ENCODE measurements at places on chromosomes 4 and X.

DNA sequence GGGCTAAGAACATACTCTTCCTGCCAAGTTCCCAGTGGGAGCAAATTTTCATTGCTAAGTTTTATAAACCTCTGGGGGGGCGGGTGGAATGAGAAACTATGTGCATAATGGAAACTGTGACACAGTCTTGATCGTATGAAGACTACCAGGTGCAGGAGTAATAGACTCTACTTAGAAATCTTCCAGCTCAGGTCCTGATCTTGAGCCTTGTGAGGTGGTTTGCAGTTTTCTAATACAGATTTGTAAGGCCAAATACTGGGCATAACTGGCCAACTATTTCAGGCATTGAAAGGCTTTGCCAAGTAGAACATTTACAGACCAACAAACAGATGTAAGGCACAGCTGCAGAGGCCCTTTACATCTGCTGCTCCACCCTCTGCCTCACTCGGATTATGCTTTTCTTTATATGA, 89.7 kb upstream of the CBR4 start:
- no peak for DNase-seq

- DNase-seq, result no peak
Measured at GRCh38 chr4:1216869-1217294, 32.0 kb downstream of the CTBP1 start.

GRCh38 chr4:117478702-117479101, 393.3 kb upstream of the TRAM1L1 start:
- no peak for DNase-seq

DNA sequence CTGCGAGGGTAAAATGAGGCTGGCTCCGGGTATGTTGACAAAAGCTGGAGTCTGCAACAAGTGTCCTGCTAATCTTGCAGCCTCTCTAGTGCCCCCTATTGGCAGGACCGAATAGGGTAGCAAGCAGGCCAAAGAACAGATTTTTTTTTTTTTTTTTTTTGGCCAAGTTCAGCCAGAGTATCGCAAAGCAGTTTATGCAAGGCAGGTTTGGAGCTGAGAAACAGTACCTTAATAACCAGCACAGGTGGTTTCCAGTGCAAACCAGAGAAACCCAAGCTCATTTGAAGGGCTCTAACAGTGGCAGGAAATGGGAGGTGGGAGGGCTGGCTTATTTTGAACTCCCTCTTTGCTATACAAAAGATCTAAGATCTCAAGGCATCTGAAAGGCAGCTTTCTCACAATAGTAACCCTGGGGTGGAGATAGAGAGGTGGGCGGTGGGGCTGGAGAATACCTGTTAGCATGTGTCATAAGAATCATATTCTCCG, 38.2 kb upstream of the OCIAD2 start:
- DNase-seq, result no peak

DNA sequence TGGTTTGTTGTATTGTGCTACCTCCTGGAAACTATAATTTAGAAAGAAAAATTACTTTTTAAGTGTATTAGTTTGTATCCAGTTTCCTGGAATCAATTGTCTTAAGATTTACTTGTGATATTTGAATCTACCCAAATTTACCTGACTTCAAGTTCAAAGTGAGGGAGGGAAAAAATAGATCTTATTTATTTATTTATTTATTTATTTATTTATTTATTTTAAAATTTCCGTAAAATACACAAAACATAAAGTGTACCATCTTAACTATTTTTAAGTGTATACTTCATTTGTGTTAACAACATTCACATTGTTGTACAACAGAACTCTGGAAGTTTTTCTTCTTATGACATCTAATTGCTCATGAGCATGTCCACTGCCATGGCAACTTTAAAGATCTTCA, 356.0 kb downstream of the DACH2 start:
- DNase-seq, result no peak

DNA sequence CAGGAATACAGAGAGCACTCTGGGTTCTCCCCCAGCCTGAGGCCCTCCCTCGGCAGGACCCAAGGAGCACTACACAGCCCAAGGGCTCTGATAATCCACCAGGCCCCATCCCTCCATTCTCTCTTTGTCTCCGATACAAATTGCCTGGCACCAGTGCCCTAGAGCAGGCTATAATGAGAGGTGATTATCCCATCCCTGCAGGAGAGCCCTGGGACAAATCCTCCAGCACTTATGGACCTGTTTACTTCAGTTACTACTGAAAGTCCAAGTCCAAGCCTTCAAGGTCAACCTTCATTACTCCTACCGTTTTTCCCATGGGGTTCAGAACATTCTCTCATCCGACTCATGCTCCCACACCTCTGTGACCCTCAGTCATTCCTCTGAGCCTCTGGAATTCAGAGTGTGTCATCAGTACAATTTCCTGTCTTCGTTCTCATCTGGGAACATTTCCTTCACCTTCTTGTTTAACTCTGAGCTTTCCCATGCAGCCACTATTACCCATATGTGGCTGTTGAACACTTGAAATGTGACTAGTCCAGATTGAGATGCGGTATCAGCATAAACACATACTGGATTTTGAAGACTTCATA, 299.0 kb downstream of the RAPGEF2 start:
- DNase-seq, result no peak

- no peak for DNase-seq
Measured at GRCh38 chrX:140508958-140509357, 4.1 kb upstream of the SOX3 start.

DNA sequence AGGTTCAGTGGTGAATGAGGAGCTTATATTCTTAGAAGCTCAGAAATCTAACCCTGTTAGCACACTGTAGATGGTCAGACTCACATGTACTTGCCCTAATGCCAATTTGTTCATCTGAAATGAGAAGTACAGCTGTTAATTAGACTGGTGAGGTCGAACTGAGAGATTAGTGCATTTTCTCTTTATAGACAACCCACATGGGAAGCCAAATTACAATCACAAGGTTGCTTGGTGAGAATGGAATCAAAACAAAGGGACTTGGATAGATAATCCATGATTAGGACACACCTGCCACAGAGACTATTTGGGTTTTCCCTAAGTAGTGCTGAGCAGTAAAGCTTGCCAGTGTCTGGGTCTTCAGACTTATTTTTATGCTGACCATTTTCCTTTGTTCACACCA, 88.3 kb downstream of the POLA1 start:
- no peak for DNase-seq

DNA sequence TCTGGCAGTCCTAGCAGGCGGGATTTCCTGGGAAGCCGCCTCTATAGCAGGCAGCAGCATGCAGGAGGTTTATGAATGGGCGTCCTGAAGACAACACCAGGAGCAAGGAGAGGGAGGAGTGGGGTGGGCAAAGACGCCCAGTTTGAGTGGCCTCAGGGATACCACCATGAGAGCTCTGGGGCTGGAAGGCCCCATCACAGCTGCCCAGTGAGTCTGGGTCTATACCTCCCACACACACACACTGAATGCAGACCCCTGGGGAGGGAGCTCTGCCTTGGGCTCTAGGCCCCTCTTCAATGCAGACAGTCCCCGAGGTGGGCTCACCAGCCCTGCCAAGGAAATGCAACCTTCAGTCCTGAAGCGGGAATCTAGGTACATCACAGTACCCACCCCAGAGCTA, 98.6 kb downstream of the AFAP1 start:
- no peak for DNase-seq

DNA sequence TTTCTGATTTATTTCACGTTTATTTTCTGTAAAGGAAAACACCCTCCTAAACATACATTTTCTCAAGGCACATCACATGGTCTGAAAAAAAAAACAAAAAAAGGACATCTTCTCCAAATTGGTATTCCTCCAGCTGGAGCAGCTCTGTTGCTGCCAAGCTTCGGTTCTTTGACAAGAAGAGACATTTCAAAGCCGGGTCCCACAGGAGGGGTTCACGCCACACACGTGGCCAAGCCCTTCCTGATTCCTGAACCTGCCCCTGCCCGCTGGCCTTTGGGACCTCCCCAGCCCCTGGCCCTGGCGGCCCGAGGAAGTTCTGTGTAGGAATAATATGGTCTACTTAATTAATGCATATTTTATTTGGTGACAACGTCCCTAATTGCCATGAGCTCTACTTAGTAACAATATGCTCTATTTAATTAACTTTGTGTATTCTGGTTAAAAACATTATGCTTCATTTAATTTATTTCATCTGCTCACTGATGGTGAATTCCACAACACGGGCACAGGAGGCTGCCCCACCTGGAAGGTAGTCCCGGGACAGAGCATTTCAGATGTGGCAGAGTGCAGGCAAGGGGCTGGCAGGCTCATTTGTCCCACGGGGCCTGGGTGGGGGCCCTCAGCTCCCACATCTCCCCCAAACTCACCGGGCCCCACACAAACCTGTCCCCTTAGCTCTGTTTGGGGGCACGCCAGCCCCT, 5.4 kb upstream of the RGS12 start:
- no peak for DNase-seq

DNA sequence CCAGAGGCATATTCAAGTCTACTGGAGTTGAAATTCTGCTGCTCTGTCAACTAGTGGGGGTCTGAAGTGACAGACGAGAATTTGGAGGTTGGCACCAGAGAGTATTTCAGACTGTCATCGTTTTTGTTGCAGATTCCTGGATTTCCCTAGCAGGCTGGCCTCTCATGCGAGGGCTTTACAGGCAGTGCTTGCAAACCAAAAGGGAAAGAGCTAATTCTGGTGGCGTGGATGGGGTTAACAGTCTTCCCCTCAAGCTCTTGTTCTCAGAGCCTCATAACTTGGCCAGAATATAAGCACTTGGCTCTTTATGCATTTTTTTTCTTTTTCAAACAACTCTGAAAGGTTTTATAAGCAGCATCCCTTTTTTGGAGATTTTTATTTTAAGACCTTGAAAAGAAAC, at the start of gene SPARCL1:
TSS of gene SPARCL1 (minus strand) at position 190 of the 400 bp plus-strand sequence. CDS start 29,802 bp downstream, outside the sequence.
- DNase-seq, result no peak

- no peak for DNase-seq
Measured at GRCh38 chrX:18047491-18047890, 173.2 kb downstream of the BEND2 start.

DNA sequence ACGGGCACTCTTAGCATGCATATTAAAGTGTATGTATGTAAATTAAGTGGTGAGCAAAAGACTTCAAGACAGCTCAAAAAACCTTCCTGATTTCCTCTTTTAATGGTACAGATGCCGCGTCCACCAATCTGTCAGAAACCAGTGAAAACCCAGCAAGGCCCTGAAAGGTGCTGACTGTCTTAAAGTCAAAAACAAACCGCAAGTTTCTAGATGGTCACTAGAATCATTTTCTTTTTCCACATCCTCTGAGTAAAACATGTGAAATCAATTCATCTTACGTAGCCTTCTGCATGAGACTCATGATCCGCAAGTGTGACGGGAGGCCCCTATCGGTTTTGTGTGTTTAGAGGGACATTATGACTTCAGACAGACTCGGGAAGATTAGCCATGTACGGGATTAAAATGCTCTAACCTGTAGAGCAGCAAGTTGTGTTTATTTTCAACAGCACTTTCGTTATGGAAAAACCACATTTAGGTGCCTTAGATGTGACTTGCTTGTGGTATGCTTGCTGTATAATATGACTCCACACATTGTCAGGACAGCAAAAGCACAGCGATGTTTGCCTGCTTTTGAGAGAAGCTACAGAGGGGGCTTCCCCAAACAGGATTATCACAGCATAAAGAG, 88.2 kb upstream of the STS start:
- no peak for DNase-seq

- DNase-seq, result no peak
Measured at GRCh38 chrX:140298960-140299825, 205.7 kb downstream of the SOX3 start.

- no peak for DNase-seq
Measured at GRCh38 chr4:25803720-25804225, 59.0 kb downstream of the SEL1L3 start.

- DNase-seq, result no peak
Measured at GRCh38 chr4:167119392-167119791, 114.9 kb downstream of the SPOCK3 start.

- DNase-seq, result no peak
Measured at GRCh38 chr4:75779105-75779757, 54.9 kb downstream of the USO1 start.

GRCh38 chrX:112839856-112840255, 775 bp downstream of the AMOT start:
- DNase-seq, result no peak

GRCh38 chrX:9525511-9526248, 60.8 kb downstream of the TBL1X start:
- DNase-seq, result no peak

DNA sequence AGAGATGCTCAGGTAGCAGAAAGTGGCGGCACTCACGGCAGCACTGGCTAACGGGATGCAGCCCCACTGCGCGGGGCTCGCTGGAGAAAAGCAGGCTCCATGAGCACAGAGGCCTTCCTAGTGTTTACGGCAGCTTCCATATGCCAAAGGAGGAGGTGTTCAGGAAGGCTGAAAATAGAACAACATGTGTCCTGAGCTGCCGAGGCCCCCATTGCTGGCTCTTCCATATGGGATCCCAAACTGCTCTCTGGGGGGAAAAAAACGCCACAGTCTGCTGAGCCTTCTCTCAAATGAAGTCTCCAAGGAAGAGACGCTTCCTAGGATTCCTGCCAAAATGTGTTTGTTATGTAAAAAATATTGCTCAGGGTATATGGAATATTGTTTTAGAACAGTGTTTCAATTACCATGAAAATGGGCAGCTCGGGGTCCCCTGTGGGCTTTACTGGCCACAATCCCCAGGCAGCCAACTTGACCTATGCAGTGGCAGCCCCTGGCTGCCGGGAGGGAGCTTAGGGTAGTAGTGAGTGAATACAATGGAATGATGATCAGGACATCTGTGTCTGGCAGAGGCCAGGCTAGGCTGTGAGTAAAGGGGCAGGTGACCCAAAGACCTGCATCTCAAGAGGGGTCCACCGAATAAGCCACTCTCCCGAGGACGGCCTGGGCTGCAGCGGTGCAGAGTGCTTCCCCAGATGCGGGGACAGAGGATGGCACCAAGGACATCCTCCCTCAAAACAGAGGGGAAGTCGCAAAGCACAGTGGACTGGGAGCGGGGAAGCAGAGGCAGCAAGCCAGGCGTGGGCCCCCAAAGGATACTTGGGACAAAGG, 170.1 kb downstream of the AFAP1 start:
- no peak for DNase-seq

GRCh38 chrX:28223991-28224390, 242.7 kb upstream of the DCAF8L1 start:
- DNase-seq, result no peak

- no peak for DNase-seq
Measured at GRCh38 chrX:2703991-2704369, 12.9 kb downstream of the CD99 start.

DNA sequence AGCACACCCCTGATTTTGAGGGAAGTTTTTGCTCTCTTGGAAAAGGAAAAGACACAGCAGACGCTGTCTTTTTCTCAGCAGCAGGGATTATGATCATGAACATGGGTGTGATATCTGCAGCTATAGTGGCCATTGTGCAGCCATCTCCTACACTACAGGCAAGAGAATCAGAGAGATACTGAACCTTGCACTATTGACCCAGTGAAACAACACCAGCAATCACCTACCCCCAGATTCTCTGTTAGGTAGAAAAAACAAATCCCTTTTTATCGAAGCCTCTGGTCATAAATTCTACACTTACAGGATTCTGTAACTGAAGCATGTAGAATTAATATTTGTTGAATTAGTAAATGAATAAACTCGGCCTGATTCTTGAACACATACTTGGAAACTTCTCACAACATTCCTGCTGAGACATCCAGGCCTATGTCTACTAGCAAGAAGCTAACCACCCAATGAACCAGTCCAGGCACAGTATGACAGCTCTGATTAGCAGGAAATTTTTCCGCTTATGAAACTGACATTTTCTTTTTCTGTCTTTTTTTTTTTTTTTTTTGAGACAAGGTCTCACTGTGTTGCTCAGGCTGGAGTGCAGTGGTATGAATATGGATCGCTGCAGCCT, 5.0 kb upstream of the AFAP1 start:
- no peak for DNase-seq

- no peak for DNase-seq
Measured at GRCh38 chrX:10571260-10571659, 49.1 kb downstream of the MID1 start.

GRCh38 chr4:108355186-108355901, 186.6 kb upstream of the LEF1 start:
- DNase-seq, result no peak

Data from Panc1 (cell line).